ENCODE measurements at places on chromosomes 5 and 9.

DNA sequence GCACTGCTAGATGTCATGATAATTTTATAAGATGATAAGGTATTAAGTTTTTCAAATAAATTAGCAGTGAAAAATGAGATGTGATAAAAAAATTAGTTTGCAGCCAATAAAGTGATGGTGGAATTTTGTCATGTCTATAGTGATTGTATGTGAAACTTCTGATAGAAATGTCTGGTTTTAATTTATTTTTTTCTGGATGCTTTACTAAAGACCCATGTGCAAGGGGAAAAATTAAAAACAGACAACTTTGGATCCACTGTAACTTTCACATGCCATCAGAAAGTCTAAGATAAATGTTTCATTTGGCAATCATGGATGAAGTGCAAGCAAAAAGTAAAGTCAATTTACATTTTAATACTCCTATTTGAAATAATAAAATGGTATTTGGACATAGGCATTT, 4.4 kb upstream of the NDUFS4 start:
- DNase-seq, result no peak

GRCh38 chr5:59746241-59746765, 147.2 kb downstream of the PDE4D start:
- no peak for DNase-seq

GRCh38 chr9:69593301-69593700, 78.9 kb downstream of the APBA1 start:
- no peak for DNase-seq

- DNase-seq, result no peak
Measured at GRCh38 chr5:17912794-17913193, 278.5 kb downstream of the TAF11L14 start.

DNA sequence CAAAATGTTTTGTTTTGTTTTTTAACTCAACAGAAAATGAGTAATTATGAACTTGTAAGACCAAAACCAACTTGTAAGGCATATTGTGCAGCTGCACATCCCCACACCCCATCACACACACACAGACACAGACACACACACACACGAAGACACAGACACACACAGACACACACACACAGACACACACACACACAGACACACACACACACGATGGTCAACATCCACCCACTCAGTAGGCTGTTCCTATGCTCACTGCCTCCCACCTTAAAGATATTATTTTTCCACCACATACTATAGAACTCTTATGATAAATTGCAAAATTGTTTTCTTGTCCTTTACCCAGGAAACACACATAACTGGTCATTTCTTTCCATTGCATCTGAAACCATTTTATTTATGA, 6.2 kb downstream of the SHC3 start:
- no peak for DNase-seq

GRCh38 chr5:168136340-168136739, 155.1 kb upstream of the WWC1 start:
- DNase-seq, result no peak

- DNase-seq, result no peak
Measured at GRCh38 chr5:77262697-77263096, 52.2 kb downstream of the PDE8B start.

DNA sequence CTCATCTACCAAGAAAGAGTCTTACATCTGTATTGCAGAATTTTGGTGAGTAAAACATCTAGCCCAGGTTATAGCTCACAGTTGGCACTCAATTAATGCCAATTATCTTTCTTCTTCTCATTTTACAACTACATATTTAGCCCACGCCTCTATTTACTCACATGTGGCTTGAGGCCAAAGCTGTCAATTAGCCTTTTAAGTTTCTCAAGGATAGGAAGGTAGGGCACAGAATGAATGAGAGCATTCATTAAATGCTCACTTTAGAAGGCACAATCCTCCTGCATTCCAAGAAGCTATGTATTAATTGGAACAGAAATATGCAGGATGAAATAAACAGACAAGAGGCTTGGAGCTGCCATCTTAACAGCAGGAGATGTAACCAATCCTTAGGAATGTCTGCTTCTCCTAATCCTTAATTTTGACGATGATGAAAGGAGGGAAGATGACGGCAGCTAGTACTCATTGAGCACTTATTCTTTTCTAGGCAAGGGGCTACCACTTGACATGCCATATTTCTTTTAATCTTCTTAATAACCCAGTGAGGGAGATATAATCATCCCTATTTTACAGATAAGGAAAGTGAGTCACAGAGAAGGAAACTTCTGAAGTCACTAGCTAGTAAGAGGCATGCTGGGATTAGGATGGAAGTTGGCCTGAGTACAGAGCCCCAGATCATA, 30.8 kb upstream of the PANK3 start:
- no peak for DNase-seq

GRCh38 chr5:33023649-33024048, 312.5 kb downstream of the NPR3 start:
- no peak for DNase-seq

- DNase-seq, result no peak
Measured at GRCh38 chr5:63233361-63233760, 654.7 kb downstream of the LRRC70 start.

- no peak for DNase-seq
Measured at GRCh38 chr9:121494192-121494591, 5.5 kb downstream of the GGTA1 start.

- DNase-seq, result no peak
Measured at GRCh38 chr9:7075154-7075553, 317.4 kb downstream of the KDM4C start.

GRCh38 chr5:39942606-39943005, 517.8 kb upstream of the DAB2 start:
- DNase-seq, result no peak

- DNase-seq, result no peak
Measured at GRCh38 chr9:132447346-132447745, 37.3 kb downstream of the CFAP77 start.

DNA sequence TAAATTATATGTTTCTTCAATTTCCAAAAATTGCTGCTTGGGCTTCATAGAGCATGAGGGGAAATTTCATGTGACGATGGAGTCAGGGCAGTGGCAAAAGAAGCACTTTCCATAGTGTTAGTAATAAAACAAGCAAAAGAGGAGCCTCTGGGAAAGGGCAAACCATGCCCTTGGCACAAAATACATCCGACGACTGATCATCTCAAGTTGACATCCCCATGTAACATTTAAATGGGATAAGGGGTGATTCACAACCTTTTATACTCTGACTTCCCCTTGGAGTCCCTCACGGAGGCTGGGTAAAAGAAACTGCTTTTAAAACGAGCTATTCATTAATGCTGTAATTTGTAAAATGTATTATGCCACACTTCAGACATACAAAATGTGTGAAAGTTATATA, 161.4 kb upstream of the DMRT1 start:
- DNase-seq, result no peak

DNA sequence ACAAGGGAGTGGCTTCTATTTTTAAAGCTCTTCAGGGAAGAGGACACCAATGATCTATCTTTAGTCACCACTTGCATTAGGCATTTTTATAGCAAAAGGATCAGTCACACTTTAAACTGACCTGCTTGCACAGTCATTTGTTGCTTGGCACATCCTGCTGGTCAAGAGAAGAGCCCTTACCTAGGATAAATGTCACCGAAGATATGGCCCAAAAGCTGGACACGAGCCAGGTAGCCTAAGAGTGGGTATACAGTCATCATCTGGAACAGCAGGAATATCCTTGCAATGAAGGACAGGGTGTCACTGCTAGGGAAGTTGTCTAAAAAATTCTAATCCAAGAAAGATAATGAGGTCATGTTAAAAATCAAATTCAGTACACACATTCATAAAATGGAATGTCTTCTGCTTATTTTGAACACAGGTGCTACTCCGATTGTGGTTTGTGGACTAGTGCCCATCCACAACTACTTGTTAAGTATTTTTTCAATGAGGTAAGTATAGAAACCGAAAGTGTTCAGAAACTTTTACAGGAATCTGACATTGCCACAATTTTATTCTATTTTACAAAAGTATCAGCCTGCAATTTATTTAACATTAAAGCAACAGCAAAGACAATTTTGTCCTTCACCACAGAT, 78.4 kb downstream of the SLC38A9 start:
- DNase-seq, result no peak

DNA sequence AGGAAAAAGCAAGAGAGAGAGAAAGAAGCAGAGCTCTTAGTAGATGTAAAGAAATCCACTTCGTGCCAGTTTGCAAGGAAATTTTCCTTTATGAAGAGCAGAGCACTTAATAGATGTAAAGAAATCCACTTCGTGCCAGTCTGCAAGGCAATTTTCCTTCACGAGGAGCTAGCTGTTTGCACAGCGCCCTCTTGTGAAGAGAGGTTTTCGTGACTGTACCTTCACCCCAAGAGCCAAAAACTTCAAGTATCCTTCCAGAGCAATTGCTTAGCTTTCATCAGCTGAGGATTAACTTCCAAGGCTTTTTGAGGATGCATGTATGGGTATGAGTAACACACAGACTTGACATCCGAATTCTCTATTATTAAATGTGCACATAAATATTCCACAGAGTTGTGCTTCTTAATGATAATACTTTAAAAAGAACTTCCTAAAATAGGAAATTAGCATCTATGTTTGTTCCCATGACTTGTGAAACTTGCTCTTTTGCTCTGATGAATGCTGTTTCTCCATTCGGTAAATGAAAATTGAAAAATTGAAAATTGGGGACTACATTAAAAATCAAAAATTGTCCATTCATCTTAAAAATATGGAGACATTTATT, 525.6 kb downstream of the PDE4D start:
- DNase-seq, result no peak

DNA sequence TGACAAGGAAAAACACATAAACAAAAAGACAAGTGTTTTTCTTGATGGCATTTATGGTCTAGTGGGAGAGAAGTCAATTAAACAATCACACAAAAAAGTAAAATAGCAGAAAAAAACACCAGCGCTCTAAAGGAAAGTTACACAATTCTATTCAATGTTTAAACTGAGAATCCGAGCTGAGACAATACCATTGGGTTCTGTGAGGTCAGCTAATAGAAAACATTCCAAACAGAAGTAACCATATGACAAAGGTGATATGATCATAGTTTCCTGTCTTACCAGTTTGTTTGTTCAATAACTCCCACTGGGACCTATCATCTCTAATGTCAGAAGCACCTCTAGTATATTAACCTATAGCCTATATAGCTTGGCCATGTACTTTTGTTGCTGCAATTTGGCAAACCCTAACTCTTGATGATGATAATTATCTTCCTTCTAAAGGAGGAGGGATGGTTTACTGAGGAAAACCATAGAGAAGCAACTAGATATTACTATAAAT, 1030.0 kb downstream of the CDH12 start:
- no peak for DNase-seq

GRCh38 chr9:5582835-5583195, 46.1 kb upstream of the RIC1 start:
- DNase-seq, result no peak

DNA sequence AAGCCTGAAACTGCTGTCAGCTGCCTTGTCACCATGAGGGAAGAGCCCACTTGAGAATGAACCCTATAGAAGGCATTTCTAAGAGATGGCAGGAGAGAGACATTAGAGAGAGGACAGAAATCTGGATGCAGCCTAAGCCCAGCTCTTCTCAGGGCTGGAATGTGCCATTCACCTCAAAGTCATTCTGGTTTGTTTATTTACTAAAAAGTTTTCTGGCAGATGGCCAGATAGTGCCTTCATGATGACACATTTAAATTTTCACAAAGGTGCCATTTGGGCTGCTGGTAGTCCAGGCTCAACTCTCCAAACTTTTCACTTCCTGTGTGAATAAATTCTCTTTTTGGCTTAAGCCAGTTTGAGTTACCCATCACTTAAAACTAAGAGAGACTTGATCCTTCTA, 144.6 kb upstream of the ZNF366 start:
- no peak for DNase-seq

GRCh38 chr5:151068433-151069197, 12.2 kb downstream of the TNIP1 start:
- DNase-seq, result no peak

- DNase-seq, result no peak
Measured at GRCh38 chr9:104686081-104686480, 8.2 kb upstream of the OR13D1 start.

GRCh38 chr9:35335164-35335563, 154.7 kb upstream of the RUSC2 start:
- no peak for DNase-seq

DNA sequence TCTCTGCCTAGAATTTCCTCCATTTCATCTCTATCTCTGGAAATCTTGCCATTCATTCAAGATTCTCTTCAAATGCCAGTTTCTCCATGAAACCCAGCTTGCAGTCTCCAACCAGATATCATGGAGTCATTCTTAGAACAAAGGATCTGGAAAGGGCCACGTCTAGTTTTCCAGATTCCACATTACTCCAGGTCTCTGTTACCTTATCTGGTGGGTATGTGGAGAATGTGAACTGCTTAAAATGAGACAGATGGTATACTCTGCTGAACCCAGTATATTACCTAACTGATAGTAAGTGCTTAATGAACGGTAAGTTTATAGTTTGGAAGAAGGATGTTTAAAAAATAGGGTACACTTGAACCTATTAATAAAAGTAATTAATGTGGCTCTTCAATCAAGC, 52.3 kb upstream of the ZSWIM6 start:
- no peak for DNase-seq
